ENCODE measurements at places on chromosomes 7 and 10.

GRCh38 chr10:78045237-78045636, 11.6 kb downstream of the RPS24 start:
- peak; percentile 60 for DNase-seq

GRCh38 chr10:49611166-49611815, 1.2 kb downstream of the SLC18A3 start:
- no peak for DNase-seq

DNA sequence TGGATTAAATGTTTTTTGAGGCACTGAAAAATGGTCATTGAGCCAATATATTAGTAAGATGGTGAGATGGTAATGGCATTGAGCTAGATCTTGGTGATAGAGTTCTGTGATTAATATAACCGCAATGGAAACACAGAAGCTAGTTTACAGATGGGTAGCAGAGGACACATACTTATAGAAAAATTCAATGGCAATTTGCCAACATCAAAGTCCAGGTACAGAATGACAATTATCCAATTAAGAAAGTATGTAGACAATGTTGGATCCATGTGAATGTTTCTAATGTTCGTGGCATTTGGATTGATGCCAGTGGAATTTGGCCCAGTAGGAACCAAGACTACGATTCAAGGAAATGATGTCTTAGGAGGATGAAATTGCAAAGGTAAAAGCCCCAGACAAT, 187.8 kb downstream of the GNAT3 start:
- DNase-seq, result no peak

- no peak for DNase-seq
Measured at GRCh38 chr10:25578061-25578460, 356.0 kb upstream of the MYO3A start.

DNA sequence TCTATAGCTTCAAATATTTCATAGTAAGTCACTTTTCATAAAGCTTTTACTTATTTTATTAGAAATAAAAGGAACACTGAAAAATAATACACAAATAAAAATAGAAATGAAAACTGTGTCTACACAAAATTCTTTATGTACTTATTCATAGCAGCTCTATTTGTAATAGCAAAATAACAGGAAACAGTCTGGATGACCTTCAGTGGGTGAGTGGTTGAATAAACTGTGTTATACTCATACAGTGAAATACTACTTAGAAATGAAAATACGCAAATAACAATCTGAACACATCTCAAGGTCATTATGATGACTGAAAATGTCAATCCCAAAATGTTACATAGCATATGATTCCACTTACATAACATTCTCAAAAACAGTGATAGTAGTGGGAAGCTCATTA, 138.7 kb upstream of the PCLO start:
- DNase-seq, result no peak

DNA sequence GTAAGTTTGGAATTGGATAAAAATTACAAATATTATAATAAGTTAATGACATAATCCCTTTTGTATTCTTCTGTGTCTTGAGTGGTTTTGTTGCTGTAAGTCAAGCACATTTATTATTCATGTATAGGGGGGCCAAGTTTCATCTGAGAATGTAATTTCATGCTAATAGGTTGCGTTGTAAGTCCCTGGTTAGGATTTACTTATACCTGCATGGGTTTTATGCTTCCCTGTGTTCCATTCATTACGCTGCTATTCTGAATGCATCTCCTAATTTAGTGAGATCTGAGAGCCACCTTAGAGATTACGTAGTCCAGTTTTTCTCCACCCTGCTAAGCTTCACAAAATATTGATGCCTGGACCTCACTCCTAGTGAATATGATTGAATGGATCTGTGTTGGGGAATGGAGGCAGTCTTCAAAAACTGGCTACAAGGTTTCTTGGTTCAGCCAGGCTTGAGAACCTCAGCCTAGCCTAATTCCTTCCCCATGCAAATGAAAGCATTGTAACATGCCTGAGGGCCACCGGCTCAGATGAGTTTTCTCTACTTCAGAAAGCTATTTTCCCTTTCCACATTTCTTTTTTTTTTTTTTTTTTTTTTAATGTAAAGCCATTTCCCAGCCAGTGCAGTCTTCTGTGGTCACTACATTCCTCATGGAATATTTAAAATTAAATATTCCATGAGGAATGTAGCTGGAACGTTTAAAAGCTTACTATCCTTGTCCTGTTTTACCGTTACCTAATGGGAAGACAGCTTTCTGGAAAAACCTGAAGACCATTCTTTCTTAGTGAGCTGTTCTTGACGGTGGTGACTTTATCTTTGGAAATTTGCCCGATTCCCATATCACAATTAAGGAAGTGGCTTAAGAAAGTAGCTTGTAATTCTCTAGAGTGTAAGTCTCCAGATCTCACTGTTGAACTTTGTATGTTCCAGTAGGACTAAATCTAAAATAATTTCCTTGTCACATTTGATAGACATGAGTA, 16.0 kb downstream of the PAPSS2 start:
- DNase-seq, result no peak

GRCh38 chr7:74503061-74503460, 49.4 kb downstream of the GTF2IRD1 start:
- DNase-seq, result no peak

DNA sequence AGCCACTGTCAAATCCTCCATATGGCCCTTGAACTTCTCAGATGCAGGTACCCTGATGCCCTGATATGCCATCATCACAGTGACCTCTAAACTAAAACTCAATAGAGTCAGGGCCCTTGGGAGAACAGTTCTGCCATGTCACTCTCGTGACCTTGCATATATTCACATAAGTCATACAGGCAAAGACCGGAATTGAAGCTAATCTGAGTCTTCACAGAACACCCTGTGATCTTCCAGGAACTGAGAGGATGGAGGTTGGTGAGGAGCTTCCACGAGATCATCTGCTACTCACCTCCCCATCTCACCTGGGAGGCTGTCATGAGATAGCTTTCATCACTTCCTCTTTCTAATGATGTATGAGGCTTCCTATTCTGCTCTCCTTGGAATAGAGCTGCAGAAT, 228.7 kb upstream of the CCDC6 start:
- DNase-seq, result peak; percentile 3

DNA sequence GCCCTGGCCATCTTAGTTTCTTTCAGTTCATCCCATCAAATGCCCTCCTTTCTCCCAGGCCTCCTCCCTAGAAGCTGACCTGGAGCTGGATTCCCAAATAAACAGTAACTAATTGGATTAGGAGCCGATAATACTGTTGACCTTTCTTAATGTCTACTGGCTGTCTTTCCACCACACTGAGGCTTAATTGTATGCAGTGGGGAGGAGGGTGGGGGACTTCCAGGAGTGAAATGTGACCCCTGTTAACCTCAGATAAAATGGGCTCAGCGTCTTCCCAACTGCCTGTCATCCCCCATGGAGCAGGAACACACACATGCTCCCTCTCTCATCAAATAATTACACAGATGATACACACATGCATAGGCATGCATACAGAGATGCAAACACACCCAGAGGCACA, 53.7 kb upstream of the LBX1 start:
- no peak for DNase-seq

DNA sequence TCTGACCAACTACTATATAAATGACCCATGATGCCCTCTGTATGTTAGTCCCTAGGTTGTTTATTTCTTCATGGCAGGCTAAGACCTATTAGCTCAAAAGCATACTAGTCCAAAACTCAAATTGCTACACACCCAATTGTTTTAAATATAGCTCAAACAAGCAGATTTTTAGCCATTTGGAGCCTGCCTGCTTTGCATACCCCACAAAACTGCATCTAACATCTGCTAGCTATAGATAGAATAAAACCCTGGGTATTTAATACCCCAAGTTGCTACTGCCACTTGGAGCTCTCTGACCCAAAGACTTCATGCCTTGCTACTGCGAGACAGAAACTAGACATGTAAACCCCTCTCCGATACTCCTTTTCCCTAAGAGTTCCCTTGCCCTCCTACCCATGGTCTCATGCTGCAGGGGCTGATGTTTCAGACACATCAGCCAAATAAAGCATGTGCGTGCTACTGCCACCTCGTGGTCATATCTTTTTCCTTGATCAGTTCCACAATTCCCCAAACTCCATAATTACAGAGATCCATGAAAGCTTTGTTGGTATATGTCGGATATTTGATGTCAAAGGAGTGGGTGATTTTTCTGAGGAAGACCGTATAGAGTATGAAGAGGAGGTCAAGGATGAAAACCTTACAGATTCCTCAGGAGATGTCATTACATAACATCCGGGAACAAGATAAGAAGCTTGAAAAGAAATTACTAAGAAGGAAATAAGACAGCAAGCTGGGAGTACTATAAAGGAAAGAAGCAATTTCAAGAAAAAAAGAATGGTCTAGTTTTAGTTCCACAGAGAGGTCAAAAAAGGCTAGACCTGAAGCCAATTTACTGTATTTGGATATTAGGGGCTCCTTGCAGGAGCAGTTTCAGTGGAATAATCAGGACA, 386.6 kb downstream of the SH2D4B start:
- peak; percentile 42 for DNase-seq

DNA sequence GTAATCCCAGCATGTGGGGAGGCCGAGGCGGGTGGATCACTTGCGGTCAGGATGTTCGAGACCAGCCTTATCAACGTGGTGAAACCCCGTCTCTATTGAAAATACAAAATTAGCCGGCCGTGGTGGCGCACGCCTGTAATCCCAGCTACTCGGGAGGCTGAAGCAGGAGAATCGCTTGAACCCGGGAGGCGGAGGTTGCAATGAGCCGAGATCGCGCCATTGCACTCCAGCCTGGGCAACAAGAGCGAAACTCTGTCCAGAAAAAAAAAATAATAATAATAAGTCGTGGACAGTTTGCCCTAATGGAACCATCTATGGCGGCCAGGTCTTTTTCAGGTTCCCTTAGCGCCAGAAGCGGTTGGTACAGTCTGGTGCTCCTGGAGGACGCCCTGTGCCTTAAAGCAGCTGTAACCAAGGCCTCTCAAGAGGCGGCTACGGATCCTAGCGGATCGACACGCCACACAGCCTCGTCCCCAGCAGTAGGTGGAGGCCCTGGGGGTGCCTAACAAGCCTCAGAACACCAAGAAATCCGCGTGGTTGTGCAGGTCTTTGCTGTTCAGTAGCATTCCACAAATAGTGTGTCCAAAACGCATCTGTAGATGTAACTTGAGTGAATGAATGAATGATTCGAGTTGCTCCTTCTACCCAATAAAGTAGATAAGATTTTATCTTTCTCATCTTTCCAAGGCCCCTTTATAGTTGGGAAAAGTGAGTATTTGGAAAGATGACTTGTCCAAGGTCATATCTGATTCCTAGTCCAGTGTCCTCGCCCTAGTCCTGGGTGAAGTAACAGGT, 982 bp downstream of the PGAM1 start:
- peak; percentile 51 for DNase-seq

GRCh38 chr7:111785076-111785475, 222.8 kb upstream of the IMMP2L start:
- DNase-seq, result no peak

DNA sequence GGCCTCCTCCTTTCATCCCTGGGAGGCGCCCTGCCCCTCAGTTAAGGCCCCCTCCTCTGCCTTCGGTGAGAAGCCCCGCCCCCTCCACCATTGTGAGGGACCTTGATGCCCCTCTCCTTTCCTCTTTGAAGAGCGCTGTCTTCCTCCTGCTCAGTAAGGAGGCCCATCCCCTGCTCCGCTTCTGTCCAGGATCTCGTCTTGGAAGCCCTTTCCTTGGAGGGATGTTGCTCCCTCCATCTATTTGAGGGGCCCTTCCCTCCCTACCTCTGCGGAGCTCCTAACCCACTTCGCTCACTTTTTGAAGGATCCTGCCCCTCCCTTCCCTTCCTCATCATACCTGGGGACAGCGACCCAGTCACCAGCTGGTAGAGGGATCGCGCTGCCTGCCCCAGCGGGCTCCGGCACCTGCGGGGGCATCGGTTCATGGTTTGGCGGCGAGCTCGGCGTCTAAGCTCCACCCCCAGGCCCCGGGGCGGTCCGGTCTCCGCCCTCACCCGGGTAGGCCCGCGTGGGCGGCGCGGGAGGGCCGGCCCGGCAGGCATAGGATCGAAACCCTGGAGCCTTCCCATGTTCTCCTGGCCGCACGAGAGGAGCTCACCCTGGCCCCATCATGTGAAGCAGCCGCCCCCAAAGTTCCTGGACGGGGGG, 4.1 kb downstream of the KCNIP2 start:
- no peak for DNase-seq

DNA sequence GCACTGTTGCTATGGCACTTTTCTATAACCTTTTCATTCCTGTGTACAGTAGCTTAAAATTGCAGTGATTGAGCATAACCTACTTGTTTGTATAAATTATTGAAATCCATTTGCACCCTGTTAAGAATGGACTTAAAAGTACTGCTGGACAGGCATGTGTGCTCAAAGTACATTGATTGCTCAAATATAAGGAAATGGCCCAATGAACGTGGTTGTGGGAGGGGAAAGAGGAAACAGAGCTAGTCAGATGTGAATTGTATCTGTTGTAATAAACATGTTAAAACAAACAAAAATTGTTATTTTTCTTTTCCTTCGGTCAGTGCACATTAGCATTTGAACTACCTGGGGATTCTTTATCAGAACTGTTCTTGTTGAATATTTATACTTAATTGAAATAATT, 57.1 kb upstream of the BAMBI start:
- DNase-seq, result no peak

DNA sequence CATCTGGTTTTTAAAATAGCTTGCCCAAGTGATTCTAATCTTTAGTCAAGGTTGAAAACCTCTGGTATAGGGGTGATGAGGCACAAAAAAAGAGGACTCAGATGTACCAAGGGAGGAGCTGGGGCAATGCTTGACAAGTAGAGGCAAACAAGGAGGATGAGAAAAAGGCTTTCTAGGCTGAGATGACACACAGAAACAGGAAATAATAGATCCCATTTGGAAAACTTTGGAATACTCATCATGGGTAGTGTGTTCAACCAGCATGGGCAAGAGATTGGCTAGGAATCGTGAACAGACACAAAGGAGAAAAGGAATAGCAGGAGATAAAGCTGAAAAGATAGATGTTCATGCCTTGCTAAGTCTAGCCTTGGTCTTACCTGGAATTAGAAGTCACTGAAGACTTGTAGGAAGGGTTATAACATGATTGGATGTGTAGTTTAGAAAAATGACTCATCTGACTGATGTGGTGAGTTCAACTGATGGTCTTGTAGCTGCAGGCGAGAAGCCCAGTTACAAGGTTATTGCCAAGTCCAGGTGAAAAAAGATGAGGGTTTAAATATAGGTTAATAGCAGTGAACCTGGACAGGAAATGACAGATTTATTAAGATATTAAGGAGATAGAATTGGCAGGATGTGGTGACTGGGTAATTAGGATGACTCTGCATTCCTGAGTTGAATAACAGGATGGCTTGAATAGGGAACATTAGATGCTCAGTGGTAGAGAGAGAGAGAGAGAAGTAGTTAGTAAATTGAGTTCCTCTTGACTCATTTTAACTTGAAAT, 214.0 kb upstream of the LRGUK start:
- no peak for DNase-seq

Data from OCI-LY7 (cell line).